ENCODE measurements at places on chromosomes 11 and 22.
A peak's percentile ranks its signal among the peaks of the same experiment; 100 is the strongest.

DNA sequence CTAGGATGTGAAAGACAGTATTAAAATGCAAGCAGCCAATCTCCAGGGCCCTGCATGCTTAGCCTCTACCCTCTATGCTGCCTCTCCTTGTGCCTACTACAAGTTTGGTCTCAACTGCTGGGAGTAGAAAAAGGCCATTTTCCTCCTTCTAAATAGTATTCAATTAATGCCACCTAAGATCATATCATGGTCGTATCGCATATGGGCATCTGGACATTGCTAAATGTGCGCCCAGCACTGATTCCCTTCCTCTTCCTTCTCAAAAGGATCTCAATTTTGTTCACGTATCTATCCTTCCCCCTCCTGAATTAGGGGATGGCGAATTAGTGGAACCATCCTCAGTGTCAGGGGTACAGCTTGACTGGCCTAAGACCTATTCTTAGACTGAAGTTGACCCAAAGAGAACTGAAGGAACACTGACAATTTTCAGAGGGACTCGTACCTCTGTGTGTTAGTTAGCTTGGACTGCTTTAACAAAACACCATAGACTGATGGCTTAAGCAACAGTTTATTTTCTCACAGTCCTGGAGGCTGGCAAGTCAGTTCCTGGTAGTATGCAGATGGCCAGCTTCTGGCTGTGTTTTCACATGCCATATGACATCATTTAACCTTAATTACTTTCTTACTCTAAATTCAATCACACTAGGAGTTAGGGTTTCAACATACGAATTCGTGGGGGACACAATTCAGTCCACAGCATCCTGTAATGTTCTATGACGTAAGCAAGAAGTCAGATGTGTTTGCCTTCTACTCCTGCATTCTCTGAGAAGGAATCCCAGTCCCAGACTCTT lies 8.5 kb upstream of the NUP50 start:
- peak; percentile 30 for DNase-seq

DNA sequence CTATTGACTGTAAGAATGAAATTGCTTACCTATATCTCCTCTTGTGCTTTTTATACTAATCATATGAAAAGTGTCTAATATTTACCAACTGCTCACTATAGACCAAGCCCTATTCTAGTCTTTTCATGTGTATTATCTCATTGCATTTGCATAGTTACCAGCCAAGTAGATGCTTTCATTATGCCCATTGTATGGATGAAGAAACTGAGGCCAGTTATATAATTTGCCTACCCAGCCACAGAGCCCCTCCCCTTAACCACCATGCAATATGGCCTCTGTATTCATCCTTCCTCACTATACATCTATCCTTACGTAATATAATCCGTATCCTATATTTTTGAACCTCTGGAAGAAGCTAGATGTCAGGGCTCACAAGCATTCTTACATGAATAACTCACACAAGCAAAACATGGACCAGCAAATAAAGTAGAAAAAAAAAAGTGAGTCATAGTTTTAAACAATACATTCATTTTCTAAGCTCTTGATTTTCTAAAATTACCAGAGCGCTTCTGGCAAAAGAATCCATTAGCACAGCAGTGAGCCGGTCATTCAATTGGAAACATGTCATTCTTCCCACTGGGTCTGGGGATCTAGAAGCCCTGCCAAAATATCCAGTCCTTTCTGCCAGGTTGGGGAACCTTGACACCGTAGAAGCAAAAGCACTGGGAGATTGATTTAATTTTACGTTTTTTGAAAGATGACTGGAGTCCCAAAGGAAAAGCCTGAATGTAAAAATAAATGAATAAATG lies 80.0 kb downstream of the C11orf91 start:
- peak; percentile 84 for DNase-seq

DNA sequence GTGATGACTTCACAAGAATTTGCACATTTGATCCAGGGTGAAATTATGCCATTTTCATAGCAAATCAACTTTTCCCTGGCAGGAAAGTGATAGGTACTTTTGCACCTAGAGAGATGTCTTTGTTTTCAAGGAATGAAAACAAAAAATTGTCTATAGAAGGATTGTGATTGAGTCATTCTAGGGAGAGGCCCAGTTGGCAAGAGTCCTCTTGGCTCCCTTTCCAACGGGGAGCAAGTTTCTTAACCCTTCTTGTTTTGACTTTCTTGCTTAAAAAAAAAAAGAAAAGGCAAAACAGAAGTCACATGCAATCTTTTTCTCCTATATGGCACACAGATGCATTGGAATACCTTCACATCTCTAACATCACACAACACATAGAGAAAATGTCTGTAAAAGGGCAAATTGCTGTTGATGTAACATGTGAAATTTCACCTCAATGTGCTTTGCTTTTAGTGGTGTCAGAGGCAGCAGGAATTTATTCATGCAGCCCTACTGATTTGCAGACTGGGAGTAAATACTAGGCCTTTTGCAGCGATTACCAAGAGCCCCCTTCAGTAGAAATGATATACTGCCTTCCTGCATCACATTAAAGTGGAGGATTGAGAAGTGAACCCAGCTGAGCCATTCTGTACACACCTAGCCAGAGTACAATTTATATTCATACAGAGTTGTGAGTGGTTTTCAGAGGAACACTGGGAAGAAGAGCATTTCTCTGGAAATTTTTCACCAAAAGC lies 290.7 kb upstream of the MPPED2 start:
- no peak for DNase-seq

DNA sequence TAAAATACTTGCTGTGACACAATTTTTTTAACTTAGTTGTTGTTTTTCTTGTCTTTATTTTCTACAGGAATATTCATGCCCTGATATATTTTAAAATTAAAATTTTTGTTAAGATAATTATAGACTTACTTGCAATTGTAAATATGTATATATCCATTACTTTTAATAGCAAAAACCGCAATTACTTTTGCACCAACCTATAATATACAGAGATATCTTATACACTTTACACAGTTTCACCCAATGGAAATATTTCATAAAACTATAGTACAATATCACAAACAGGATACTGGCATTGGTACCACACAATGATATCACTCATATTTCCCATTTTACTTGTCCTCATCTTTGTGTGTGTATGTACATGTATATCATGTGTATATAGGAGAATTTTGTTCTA lies 188.8 kb downstream of the DLG2 start:
- no peak for DNase-seq

GRCh38 chr11:105315287-105315686 lies 175.7 kb upstream of the CARD18 start:
- DNase-seq: no peak

DNA sequence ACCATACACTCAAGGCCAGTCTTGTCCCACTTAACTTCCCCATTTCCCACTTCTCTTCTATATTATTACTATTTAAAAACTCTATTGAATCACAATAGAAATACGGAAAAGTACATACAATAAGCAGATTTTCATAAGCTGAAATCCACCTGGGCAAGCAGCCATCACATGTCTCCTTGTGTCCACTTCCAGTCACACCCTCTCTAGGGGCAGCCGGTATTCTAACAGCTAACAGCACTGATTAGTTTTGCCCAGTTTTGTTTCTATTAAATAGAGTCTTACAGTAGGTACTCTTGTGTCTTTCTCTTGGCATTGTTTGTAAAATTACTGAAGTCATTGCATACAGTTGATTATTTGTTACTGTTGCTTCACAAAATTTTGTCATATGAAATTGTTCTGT lies 37.8 kb downstream of the PPP6R3 start:
- no peak for DNase-seq

GRCh38 chr11:9947231-9947864 lies 283.5 kb downstream of the SWAP70 start:
- no peak for DNase-seq

DNA sequence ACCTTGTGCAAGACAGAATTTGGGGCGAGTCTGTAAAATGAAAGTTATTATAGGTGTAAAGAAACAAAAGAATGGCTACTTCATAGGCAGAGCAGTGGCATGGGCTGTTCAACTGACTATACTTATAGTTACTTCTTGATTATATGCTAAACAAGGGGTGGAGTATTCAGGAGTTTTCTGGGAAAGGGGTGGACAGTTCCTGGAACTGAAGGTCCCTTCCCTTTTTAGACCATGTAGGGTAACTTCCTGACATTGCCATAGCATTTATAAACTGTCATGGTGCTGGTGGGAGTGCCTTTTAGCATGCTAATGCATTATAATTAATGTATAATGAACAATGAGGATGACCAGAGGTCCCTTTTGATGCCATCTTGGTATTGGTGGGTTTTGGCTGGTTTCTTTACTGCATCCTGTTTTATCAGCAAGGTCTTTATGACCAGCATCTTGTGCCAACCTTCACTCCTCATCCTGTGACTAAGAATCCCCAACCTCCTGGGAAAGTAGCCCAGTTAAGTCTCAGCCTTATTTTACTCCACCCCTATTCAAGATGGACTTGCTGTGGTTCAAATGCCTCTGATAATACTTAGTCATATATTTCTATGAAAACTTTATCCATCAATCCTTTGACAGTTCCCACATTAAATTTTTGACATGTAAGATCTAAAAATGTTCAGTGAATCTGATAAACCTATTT lies 118.6 kb downstream of the ARHGAP42 start:
- no peak for DNase-seq

GRCh38 chr11:45930031-45930794 lies 7.8 kb downstream of the LARGE2 start:
- no peak for DNase-seq

DNA sequence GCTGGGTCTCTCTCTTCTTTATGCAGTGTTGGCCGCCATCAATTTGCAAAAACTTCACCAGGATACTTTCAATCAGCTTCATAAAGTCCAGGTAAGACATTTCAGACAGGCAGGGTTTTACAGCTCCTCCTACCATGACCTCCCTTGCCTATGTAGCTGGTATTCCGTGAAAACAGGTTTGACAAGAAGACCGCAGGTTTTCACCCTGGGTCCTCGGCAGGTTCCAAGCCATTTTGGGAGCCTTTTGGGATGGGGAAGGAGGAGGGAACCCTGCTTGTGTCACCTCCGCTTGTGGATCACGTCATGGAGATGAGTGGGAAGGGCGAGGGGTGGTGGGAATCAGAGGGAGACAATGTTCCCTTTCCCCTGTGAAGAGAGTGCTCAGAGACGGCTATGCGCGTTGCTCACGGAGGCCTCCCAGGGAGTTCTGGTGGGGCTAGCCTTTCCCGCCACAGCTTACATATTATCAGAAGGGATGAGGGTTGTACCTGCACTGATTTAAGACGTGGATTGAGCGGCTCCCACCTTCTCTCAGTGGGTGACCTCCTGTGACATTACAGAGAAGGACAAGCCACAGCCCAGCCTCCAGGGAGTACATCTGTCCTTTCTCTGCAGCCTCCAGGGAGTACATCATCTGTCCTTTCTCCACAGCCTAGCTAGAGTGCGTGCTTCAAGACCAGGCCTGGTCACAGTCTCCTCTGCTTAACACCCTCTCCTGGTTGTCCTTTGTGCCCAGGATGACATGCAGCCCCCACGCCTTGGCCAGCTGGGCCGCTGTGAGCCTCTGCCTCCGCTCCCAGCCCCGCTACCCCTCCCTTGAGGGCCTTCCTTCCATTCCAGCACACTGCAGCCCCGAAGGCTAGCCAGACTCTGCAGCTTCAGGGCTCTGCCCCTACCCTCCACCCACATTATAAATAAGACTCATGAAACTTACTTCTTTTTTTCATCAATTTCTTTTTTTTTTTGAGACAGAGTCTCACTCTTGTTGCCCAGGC lies 17.2 kb downstream of the GLB1L3 start:
- DNase-seq: no peak

DNA sequence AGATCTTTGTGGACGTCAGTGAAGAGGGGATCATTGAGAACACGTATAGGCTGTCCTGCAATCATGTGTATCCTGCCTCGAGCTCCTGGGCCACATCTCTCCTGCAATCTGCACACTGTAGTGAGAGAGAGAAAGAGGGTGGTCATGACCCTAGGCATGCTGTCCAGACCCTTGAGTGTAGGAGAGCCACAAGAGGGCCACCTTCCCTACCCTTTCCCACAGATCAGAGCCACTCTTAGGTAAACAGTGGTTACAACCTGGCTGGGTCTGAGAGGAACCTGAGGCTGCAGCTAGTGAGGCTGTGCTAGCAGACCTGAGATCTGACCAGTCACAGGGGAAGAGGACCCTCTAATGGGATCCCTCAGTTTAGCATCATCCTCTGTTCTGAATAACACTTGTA lies 3.9 kb upstream of the IL18BP start:
- DNase-seq: no peak

GRCh38 chr22:28934026-28934425 lies 50.7 kb downstream of the ZNRF3 start:
- DNase-seq: no peak

- no peak for DNase-seq
Observed at GRCh38 chr11:34601085-34601444, 19.8 kb upstream of the EHF start.

- peak; percentile 32 for DNase-seq
Observed at GRCh38 chr11:103537904-103538502, 428.8 kb downstream of the DYNC2H1 start.

DNA sequence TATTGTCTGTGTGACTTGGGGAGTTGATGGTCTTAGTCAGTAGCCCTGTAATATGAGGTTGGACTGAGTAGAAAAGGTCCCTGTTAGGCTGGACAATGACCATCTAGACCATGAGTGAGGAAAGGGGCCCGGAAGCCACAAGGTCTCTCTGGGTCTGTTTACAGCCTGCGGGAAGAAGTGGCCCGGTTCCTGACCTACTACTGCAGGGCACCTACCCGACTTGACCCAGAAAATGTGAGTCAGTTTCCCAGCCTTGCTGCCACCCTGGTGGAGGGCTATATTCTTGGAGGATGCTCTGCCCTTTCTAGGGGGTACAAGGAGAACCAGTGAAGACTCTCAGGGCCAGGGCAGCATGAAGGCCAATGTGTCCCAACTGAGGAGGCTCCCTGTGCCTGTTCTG lies 3.4 kb downstream of the ACCSL start:
- DNase-seq: no peak

- no peak for DNase-seq
Observed at GRCh38 chr11:11971906-11972547, 36.4 kb downstream of the DKK3 start.

GRCh38 chr11:84022695-84023094 lies 736.5 kb upstream of the CCDC90B start:
- no peak for DNase-seq

DNA sequence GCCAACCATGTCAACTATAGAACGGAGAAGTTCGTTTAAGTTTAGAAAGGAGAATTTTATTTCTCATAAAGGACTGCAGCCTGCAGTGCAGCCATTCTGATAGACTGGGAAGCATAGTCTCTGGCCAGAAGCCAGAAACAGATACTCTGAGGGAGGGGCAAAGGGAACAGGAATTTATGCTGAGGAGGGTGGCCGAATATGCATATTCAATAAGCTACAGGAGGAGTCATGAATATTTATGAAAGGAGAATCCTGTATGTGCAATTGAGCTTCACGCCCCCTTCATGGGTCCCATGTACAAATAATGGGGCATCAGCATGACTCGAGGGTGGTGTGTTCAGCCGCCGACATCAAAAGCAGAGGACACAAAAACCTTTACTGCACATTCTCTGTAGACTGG lies 199.9 kb downstream of the CWF19L2 start:
- no peak for DNase-seq

DNA sequence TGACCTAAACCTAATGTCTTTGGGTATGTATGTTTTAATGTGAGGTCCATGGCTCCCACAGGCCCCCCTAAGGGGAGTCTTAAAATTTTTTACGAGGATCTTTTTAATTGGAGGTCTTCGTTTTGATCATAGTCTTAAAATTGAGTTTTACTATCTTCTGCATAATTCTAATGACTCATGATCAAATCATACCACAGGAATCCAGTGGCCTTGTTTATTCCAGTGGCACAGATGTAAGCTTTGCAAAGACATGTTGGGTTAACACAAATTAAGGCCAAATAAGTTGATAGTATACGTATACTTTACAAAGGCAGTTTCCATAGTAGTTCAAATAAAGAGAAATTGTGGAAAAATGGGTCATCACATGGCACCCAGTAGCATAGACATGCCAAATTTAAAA lies 33.9 kb upstream of the FJX1 start:
- no peak for DNase-seq

- DNase-seq: no peak
Observed at GRCh38 chr11:91768783-91769182, 455.8 kb upstream of the FAT3 start.
